A172 (cell line): ENCODE measurements at places on chromosomes 16 and 17. TPM values are rescaled to one million over a fixed set of nuclear protein-coding genes. Genes with fewer than 3 reads are reported as not detected.

DNA sequence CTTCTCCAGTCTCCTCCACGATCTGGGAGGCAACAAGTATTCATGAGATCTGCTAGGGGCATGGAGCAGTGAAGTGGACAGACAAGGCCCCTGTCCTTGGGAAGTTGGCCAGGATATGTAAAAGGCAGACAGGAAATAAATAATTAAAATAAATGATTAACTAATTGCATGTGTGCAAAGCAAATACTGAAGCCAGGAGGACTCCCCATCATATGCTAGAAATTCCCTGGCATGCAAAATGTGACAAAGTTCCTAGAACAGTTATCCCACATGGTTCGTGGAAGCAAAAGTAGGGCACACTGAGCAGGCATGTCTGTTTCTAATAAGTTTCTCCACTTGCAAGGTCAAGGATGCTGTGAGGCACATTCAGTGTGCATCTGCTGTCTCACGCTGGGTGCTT lies 86.8 kb downstream of the CDYL2 start:
- DNase-seq = no peak

DNA sequence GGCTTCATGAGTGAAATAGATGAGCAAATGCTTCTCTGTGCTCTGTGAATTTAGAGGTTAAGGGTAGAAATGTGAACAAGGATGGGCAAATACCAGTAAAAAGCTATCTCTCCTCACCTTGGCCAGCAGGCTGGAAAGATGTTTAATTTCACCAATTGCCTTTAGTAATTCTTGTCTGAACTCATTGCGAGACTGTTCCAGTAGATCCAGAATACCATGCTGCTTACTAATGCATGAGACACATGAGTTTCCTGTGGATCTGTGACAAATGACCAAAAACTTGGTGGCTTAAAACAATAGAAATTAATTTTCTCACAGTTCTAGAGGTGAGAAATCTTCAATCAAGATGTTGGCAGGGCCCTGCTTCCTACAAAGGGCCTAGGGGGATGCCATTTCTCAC lies 9.3 kb upstream of the ZNF624 start:
- DNase-seq = peak; percentile 42

- no peak for DNase-seq
These were observed 8.1 kb downstream of the CDC6 start for GRCh38 chr17:40295488-40296436.

GRCh38 chr16:82881516-82881915 lies 254.7 kb downstream of the CDH13 start:
- DNase-seq = no peak

DNA sequence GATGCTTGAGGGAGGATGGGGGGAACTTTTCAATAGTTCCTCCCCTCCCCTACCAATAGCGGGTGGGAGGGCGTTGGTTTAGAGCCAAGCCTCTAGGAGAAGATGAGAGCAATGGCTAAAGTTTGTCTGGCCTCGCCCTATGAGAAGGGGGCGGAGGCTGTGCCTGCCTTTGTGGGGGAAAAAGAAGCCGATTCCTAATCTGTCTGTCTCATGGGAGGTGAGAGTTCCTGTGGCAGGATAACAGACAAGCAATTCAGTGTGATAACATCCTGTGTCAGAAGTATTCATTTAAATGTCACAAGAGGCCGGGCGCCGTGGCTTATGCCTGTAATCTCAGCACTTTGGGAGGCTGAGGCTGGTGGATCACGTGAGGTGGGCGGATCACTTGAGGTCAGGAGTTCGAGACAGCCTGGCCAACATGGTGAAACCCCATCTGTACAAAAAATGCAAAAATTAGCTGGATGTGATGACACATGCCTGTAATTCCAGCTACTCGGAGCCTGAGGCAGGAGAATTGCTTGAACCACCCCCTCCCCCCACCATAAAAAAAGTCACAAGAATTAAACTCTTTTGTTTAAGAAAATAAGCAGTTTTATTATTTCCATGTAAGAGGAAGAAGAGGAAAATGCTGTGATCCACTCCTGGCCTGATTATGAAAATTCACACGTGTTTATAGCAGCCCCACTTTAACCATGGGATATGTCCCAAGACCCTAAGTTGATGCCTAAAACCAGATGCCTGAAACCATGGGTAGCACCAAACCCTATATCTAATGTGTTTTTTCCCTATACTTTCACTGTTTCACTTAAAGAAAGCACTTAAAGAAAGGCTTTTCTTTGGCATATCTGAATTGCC lies 1.7 kb downstream of the SLFN5 start:
- peak; percentile 73 for DNase-seq

DNA sequence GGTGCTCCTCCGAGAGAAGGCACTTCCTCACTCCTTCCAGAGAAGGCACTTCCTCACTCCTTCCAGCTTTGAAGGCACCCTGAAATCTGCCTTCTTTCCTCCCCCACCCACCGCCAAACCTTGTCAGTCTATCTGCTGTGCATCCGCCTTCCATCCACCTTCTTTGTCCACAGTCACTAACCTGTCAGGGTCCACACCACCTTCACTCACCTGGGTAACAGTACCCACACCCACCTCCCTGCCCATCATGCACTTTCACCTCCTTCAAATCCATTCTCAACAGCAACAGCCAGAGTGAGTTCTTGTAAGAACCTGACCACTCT lies 5.2 kb downstream of the CCDC102A start:
- no peak for DNase-seq

DNA sequence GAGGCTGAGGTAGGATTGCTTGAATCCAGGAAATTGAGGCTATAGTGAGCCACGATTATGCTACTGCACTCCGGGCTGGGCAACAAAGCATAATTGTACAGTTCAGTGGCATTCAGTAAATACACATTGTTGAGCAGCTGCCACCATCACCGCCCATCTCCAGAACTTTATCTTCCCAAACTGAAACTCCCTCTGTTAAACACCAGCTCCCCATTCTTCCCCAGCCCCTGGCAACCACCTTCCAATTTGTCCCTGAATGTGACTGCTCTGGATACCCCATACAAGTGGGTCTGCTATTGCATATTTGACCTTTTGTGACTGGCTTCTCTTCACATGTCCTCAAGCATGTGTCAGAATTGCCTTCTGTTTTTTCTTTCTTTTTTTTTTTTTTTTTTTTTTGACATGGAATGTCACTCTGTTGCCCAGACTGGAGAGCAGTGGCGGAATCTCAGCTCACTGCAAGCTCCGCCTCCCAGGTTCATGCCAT lies 2.9 kb downstream of the RPL38 start:
- DNase-seq = no peak

The KCNAB3 gene
- 0.38 and 0.55 TPM in 2 replicates for total RNA-seq

The USP10 gene
- 76.5 and 106 TPM in 2 replicates for total RNA-seq

The TCAP gene
- 0.19 and 0.26 TPM in 2 replicates for total RNA-seq
